ENCODE measurements at places on chromosomes 1 and 21.

DNA sequence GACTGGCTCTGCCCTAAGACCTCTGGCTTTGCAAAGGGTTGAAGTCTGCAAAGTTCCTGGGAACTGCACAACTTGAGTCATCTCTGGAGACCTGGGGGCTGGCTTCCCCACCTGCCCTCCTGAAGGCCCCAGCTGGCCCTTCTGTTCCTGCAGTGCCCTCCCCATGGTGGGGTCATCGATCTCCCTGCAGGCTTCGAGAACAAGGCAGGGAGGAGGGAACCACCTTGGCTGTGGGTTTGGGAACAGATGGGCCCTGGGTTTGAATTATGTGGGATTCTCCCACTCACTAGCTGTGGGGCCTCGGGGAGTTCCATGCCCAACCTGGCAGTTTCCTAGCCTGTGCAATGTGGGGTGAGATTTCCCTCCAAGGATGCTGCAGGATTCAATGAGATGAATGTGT lies 310.2 kb downstream of the PTPRU start:
- no peak for DNase-seq

- DNase-seq = no peak
Measured at GRCh38 chr1:101178341-101178687, 58.5 kb upstream of the S1PR1 start.

DNA sequence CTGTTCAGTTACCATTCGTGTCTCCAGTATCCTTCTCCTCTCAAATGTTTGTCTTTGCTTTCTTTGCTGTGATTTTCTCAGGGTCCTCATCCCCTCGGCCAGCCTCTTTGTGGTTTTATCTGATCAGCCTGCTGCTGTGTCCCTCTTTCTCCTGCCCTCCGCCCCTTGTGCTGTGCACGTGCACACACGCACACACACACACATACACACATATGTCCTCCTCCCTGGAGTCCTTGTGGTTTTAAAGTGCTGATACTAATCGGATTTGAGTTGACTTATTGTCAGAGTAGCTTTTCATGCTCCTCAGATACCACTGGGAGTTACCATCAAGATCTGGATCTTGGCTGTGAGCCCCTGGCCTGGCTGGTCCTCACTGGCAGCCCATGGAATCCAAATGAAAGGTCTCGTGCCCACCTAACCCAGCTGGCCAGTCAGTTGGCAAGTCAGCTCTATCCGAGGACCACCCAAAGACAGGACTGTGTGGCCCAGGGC lies 34.1 kb downstream of the QSOX1 start:
- no peak for DNase-seq

GRCh38 chr1:156281693-156282478 lies 739 bp downstream of the SMG5 start:
- peak; percentile 17 for DNase-seq

DNA sequence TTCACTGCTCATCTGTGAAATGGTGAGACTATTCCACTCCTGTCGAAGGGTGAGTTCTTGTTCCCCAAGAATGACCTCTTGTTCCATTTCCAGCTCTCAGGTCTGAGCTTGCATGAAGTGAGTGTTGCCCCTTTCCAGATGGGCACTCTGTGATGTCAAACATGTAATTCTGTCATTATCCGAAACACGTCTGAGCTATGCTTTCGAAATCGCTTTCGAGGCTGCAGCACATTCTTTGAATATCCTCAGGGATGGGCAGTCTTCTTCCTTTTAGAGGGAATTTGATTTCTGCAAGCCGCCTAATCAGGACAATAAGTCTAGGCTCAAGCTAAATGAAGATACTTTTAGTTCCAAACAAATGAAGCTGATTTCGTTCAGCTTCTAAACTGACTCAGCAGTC lies 15.1 kb downstream of the NFASC start:
- no peak for DNase-seq

Data from NCI-H187 treated with DMSO at 0.1 percent for 48 hours (cell line).